Transverse colon (tissue), 4 donors: ENCODE measurements at places on chromosomes 16 and 17. TPM values are rescaled to one million over a fixed set of nuclear protein-coding genes. Genes with fewer than 3 reads are reported as not detected.

NPIPB8 gene
- total RNA-seq: not detected

HSF5 gene
- not detected for total RNA-seq

KRT36 gene
- total RNA-seq: not detected

DNA sequence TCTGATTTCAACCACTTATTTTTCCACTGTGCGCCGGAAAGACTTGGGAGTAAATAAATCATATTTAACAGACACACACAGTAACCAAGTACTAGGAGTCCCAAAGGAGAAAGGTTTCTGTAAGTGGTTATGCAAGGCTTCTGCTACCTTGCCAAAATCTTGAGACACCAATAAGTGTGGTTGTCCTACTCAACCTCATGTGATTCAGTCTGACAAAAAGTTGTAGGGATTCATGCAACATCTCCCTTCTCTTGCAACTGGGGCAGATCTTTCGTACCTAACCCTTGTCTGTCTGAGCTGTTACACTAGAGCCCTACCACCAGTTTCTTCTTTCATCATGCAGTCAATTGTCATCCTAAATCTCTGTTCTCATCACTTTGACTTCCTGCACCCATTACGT lies 69.9 kb upstream of the NUDT7 start:
- no peak for DNase-seq

DNA sequence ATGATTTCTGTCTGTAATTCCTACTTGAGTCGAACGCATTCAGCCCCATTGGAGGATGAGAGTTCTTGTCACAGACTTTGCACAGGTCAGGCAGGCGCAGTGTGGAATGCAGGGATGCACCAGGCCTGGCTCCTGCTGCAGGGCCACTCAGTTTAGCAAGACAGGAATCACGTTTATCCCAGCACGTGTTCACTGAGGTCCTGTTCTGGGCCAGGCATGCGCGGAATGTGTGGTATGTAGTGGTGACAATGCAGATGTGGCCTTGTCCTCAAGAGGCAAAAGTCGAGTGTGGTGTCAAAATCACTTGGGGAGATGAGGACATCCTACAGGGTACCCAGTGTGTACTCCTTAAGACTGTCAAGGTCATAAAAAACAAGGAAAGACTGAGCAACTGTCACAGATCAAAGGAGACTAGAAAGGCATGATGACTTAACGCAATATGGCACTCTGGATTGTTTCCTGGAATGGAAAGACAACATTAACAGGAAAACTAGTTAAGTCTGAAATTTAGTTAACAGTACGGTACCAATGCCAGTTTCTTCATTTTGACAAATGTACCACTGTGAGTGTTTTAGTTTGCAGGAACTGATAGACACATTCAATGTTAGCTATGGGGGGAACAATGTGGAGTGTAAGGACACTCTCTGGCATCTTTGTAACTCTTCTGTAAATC lies 121.5 kb upstream of the ADAMTS18 start:
- DNase-seq: no peak

DNA sequence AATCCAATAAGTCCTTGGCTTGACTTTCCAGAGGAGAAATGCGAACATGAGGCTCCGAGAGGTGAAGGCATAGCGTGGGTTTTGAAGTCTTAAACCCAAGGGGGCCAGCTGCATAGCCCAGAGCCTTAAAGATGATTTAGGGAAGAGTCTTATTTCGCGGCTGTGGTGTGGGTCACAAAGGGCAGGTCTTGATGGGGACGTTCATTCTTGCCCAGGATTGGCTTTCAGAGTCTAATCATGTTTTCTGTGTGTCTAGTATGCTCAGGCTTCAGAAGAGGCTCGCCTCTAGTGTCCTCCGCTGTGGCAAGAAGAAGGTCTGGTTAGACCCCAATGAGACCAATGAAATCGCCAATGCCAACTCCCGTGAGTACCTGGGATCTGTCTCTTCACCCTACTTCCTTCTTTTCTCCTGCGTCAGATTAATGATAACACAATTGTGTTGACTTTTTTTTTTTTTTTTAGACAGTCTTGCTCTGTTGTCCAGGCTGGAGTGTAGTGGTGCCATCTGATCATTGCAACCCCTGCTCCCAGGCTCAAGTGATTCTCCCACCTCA lies 951 bp downstream of the RPL19 start:
- DNase-seq: no peak

- DNase-seq: no peak
Measured at GRCh38 chr16:29022196-29022595, 37.3 kb downstream of the LAT start.

DNA sequence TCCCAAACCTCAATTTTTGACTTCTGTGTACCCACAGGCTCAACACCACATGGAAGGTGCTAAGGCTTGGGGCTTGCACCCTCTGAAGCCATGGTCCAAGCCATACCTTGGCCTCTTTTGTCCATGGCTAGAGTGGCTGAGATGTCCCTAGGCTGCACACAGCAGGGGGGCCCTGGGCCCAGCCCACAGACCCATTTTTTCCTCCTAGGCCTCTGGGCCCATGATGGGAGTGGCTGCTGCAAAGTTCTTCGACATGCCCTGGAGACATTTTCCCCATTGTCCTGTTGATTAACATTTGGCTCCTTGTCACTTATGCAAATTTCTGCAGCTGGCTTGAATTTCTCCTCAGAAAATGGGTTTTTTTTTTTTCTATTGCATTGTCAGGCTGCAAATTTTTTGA lies 47.0 kb downstream of the TBC1D26 start:
- no peak for DNase-seq

DNA sequence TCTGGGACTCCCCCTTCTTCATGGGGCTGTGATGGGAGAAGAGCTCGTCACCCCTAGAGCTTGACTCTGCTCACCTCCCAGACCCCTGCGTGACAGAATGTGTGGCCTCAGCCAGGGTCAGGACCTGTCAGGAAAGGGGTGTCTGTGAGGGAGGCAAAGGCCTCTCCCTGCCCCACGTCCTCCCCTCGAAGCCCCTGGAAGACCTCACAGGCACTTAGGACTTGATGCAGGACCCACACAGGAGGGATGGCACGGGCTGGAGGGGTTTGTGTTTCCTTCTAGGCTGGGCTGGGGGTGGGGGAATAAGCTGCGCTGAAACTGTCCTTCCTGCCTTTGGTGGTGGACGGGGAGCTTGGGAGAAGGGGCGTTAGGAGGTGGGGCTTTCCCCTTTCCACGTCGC lies 11.0 kb upstream of the CLUH start:
- DNase-seq: no peak
